Kasumi-1 (cell line): ENCODE measurements at places on chromosomes 3 and 15.

DNA sequence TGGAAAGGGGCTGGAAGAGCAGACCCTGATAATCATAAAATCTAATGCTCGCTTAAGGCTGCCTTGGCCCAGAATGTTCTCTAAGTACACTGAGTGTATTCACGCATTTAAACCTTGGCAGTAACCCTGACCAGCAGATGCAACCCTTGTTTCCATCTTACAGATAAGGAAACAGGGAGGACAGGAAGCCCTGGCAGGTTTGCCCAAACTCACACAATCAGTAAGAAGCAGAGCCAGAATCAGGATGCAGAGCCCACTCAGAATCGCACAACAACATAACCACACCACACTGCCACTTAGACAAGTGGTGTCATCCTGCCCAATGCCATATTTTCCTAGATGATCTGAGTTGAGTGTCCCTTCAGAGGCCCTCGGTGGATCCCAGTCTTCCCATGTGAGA is 214.5 kb upstream of the HES1 start:
- DNase-seq: no peak

DNA sequence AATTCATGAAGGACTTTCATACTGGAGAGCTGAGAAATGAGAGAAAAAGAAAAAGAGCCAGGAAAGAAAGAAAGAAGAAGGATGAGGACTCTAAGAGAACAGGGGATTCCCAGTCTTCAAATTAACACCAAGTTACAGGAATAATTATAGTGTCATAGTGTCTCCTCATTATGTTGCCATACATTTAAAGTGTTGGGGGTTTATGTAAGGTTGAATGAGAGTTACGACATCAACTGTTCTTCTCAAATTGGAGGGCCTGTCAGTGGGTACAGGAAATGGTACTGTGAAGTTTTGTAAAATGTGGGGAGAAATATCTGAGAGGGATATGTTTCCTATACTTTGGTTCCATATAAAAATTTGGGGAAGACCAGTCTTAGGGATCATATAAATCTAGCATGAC is 12.3 kb upstream of the CD200 start:
- peak; percentile 27 for DNase-seq

- no peak for DNase-seq
These were observed 58.9 kb downstream of the CMTM8 start for GRCh38 chr3:32297366-32297765.

- DNase-seq: no peak
These were observed 80.3 kb downstream of the FAIM start for GRCh38 chr3:138688871-138689299.

DNA sequence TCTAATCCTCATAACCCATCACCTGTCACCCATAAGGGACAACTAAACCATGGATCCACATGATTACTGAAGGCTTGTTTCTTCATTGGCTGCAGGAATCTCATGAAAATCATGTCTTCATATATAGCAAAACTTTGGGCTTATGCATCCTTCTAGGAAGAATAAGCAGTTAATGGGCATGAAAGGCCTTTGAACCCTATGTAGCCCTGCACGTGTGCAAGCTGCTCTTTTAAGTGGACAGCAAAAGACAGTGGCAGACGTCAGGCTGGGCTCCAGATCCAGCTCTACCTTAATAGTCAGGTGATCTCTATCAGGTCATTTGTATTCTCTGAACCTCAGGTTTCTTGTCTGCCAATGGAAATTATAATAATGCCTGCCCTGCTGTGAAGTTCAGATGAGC is 18.9 kb downstream of the CYP19A1 start:
- no peak for DNase-seq

GRCh38 chr15:90610190-90610589 is 80.5 kb downstream of the CRTC3 start:
- DNase-seq: no peak

GRCh38 chr15:28185148-28185895 is 86.2 kb upstream of the OCA2 start:
- no peak for DNase-seq

DNA sequence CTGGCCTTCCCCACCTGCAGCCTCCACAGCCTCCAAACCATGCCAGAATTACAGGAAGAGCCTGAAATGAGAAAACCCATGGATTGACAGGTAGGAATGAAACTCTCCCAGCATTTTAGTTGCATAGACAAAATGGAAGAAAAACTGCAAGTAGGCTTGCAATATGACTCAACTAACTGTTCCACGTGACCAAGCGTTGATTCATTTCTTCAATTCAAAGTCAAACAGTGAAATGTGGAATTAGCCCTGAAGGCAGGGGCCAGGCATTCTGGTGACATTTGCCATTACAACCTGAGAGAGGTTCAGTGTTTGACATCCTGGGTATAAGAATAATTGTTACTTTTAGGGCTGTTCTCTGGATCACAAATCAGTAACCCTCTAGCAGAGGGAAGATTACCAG is 676.5 kb upstream of the CFAP20DC start:
- no peak for DNase-seq

- DNase-seq: no peak
These were observed 3.9 kb downstream of the EAF1 start for GRCh38 chr3:15431256-15431837.

DNA sequence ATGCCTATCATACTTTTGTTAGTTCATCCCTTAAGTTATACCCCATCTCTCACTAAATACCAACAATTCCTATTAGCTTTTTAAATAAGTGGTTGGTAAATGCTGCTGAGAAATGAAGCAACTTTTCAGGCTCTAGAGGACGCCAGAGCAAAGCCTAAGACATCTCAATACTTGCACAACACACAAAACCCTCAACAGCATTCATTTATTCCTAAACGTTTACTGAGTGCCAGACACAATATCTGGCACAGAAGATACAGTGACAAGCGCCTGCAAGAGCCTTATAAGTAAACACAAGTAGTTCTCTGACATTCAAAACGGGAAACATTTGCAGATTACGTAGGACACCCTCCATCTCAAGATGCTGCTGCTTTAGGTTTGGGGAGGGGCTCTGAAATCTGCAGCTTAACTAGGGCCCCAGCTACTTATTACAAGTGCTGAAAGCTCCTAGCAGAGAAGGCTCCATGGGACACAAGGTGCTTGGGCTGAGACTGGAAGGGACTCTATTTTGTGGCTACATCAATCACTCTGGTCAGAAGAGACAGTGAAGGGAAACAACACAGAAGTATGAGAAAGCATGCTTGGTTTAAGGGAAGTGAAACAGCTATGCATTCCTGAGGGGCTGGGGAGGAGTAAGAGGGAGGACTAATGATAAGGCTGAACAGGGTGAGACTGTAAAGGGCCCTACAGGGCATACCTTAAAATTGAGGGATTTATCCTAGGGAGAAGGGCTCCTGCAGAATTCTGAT is 311.3 kb downstream of the PLCL2 start:
- DNase-seq: peak; percentile 36

DNA sequence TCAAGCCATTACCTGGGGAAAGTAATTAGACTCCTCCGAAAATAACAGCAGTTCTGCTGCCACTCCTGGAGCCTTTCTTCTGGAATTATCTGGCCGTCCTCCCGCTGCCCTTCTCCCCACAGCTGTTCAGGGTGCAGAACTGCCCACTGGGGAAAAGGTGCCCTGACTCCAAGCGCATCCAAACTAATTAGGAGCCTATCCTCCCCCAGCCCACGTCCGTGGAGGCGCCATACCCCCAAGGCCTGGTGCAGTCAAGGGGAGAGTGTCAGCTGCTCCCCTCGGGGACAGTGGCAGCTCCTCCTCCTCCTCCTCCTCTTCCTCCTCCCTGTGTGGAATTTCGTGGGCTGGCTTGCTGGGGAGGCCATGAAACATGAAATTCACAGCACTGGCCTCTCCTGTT is 177.2 kb downstream of the XXYLT1 start:
- DNase-seq: no peak

- DNase-seq: no peak
These were observed 76.5 kb upstream of the ALDH1A3 start for GRCh38 chr15:100803171-100803440.

DNA sequence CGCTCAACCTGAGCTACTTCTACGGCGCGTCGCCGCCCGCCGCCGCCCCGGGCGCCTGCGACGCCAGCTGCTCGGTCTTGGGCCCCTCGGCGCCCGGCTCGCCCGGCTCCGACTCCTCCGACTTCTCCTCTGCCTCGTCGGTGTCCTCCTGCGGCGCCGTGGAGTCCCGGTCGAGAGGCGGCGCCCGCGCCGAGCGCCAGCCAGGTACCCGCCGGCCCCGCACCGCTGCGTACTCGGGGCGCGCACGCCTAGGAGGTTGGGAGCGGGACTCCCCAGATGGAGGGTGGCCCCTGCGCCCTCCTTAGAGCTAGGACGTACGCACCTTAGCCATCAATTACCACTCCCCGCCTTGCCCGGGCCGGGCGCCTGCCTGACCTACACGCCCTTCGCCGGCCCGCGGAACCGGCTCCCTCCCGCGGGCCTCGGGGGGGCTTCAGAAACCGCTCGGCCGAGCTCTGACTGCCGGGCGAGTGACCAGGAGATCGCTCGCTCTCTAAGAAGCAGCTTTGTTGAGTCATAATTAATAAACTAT is 466 bp downstream of the NFKBIZ start:
- peak; percentile 43 for DNase-seq
